ENCODE measurements at places on chromosomes 7 and 10.

- DNase-seq: peak; percentile 40
These were observed 534.8 kb downstream of the AUTS2 start for GRCh38 chr7:70132852-70133690.

DNA sequence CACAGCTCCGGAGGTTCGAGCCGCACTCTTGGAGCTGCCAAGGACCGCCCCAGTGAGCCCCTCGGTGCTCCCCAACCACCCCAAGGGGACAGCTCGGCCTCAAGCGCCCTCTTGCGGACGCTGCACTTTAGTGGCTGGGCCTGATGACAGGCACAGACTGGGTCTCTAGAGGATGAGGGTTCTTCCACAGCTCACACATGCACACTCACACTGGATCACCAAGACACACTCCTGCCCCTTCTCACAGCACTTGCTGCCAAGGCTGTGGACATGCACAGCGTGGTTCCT, 2.1 kb downstream of the RET start:
- DNase-seq: peak; percentile 69

DNA sequence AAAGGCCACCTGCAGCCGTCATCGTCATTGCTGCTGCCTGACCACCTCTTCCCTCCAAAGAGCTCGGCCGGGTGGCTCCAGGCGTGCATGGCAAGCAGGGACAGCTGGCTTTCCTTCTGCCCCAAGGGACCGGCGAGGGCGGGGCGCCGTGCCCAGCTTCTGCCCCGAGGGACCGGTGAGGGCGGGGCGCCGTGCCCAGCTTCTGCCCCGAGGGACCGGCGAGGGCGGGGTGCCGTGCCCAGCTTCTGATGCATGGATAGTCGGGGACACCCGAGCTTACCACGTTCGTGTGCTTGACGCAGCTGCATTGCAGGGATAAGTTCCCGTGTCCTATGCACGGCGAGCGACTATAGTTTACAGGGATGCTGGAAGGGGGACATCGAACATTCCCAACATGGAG, 27.0 kb downstream of the CFAP46 start:
- DNase-seq: peak; percentile 78

DNA sequence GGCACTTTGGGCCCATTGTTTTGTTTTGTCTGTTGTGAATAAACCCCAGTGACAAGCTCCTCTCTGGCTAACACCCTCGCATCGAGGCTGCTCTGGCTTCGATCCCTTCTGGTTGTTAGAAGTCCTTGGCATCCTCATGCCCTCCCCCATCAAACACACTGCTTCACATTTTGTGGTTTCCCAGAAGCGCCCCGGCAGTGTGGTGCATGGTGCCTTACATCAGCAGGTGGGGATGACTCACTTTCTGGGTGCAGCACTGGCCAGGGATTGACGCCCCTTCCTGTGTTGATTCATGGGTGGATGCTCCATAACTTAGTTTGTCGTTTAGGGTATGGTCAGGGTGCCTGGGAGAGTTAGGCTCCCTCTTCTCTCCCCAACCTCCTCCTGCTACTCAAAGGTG, 51.4 kb downstream of the PLPP4 start:
- no peak for DNase-seq

DNA sequence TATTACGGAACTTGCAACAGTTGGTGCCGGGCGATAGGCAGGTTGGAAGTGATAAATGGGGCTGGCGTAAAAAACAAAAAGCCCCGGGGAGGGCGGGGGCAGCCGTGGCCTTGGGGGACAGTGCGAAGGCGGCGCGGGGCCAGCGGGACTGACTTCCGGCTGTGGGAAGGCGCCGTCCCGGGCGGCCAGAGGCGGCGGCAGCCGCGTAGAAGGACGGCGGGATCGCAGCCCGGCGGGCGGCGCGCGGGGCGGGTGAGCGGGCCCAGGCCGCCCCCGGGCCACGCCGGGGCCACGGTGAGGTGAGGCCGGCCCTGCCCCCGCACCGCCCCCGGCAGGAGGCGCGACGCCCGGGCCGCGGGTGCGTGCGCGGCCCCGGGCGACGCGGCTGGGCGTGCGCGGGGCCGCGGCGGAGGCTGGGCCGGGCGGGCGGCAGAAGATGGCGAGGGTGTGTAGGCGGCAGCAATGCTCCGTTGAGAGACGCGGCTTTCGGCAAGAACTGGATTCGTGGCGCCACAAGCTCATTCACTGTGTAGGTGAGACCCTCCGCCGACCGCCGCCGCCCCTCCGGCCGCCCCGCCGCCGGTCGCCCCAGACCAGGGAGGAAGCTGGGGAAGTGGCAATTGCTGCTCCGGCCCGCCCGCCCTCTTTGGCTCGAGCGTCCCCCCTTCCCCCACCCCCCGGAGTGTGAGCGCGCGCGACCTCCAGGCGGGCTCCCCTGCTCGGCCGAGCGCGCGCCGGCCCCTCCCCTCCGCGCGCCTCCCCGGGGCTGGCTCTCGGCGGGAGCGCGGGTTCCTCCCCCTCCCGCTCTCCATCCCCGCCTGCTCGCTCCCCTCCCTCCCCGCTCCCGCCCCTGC, at the start of gene LCOR:
TSS of gene LCOR (plus strand) at position 432 of the 854 bp plus-strand sequence. CDS start 116,760 bp downstream, outside the sequence.
- DNase-seq: peak; percentile 92

GRCh38 chr7:139582130-139582650, 58.7 kb downstream of the CLEC2L start:
- DNase-seq: peak; percentile 6

- DNase-seq: no peak
These were observed 133.7 kb upstream of the SEMA3E start for GRCh38 chr7:83782628-83783027.

GRCh38 chr7:138755331-138755747, 42.5 kb upstream of the TMEM213 start:
- no peak for DNase-seq

DNA sequence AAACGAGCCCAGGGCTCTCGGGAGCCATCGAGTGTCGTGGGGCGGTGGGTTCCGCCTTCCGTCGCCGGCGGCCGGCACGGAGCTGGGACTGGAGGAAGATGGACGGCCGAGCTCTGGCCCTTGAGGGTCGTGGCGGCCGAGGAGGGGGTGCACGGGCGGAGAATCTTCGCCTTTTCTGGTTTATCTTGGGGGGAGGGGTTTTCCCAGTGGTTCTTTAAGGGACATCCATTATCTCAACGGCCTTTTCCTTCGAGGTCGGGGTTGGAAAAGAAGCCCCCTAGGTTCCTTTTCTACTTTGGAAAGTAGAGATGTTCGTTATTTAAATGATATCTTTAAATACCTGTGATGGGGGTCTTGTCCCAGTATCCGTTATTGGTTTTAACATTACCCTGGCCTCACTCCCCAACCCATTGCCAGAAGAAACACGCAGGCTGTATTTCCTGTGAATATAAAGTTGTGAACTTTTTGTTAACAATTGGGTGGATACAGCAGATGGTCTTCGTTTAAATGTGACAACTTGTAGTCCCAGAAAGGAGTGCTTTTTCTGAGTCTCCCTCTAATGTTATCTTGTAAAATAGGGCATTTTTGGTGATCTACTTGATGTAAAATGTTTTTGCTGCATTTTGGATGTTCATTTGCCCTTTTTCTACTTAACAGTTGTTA, 765 bp downstream of the CCAR1 start:
- no peak for DNase-seq

DNA sequence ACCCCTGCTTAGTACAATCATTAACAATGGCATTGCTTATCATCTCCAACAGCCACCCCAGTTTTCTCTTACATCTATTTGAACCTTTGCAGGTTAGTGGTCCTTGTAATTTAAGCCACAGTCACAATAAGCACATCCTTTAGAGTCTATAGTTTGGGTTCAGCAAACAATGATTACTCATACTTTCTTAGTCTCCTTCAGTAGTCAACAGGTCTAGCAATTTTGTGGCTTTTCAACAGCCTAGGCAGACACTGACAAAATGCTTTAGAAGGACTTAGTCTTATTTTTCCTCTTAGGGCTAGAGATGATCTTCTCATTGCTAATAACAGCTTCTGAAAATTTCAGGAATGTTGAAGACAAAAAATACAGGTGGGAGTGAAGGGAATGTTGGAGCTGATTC, 32.3 kb upstream of the FAM204A start:
- DNase-seq: no peak

- DNase-seq: no peak
These were observed 29.5 kb upstream of the ARHGAP22 start for GRCh38 chr10:48634198-48634983.

DNA sequence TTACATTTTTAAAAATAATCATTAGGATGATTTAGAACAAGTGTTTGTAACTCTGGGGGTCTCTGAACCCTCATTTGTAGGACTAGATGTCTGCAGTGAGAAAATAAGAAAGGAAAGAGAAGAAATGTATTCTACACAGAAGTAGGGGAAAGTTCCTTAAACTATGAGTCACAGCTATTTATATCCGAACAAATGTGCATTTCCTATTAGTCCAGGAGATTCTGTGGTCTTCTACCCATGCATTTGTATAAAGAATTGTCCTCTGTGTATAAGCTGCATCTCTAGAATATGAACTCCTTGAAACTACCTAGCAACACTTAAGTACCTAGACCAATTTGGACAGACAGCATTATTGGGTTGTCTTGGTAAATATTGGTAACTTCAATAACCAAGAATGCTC, 15.9 kb upstream of the CD36 start:
- no peak for DNase-seq

DNA sequence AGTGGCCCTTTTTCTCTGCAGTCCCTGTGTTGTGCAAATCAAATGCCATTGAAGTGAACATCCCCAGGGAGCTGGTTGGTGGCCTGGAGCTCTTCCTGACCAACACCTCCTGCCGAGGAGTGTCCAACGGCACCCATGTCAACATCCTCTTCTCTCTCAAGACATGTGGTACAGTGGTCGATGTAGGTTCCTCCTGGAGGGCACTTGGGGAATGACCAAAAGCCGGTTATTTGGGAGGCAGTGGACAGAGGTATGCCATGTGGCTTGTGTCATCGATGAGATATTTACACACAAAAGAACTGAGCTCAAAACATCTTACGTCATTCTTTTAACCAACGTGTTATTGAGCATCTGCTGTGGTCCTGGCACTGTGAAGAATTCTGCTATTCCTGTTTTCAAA, 19.7 kb downstream of the OIT3 start:
- DNase-seq: no peak

DNA sequence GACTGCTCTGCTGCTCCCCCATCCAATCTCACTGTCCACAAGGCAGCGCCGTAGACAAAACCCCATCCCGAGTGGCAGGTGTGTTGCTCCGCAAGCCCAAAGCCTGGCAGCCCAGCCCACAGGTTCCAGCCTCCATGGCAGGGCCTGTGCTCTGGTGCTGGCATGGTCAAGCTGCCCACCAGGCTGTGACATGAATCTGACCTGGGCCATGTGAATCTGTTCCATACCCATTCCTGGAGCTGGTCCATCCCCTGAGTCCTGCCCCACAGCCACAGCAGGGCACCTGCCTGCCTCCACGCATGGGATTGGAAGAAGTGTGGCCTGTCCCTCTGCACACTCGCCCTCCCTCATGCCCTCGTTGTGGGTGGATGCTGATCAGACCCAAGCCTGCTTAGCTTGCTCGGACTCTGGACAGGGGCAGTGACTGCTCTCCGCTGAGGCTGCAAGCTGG, 128.8 kb downstream of the PTPN20 start:
- DNase-seq: no peak

DNA sequence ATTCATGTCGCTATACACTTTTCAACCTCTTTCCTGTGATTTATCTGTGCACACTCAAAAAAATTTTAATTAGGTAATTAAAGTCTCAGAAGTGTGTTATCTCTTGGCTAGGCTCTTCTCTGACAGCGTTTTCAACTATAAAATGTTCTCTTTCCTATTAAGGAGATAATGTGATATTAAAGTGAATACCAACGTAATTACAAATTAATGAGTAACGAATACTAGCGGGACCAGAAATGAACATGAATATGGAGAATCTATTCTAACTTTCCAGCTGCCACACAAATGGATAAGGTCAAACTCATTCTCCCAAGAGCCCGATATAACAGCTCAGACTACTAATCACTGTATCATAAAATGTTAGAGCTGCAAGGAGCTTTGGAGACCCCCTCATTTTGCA, 12.0 kb downstream of the COL1A2 start:
- DNase-seq: no peak

DNA sequence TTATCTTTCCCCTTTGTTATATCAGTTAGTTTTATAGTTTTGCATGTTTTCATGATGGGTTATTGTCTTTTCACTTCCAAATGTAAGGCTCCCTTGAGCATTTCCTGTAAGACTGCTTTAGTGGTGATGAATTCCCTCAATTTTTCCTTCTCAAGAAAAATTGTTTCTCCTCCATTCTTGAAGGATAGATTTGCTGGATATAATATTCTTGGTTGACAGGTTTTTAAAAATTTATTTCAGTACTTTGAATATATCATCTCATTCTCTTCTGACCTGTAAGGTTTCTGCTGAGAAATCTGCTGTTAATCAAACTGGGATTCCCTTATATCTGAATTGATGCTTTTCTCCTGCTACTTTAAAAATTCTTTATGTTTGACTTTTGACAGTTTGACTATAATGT, 33.3 kb downstream of the SCART1 start:
- DNase-seq: no peak

GRCh38 chr7:155459700-155460461, 2.0 kb downstream of the EN2 start:
- no peak for DNase-seq

- no peak for DNase-seq
These were observed 307.0 kb upstream of the IMMP2L start for GRCh38 chr7:111869280-111869679.
